ENCODE measurements at places on chromosomes 5 and 9.
A peak's percentile ranks its signal among the peaks of the same experiment; 100 is the strongest.

DNA sequence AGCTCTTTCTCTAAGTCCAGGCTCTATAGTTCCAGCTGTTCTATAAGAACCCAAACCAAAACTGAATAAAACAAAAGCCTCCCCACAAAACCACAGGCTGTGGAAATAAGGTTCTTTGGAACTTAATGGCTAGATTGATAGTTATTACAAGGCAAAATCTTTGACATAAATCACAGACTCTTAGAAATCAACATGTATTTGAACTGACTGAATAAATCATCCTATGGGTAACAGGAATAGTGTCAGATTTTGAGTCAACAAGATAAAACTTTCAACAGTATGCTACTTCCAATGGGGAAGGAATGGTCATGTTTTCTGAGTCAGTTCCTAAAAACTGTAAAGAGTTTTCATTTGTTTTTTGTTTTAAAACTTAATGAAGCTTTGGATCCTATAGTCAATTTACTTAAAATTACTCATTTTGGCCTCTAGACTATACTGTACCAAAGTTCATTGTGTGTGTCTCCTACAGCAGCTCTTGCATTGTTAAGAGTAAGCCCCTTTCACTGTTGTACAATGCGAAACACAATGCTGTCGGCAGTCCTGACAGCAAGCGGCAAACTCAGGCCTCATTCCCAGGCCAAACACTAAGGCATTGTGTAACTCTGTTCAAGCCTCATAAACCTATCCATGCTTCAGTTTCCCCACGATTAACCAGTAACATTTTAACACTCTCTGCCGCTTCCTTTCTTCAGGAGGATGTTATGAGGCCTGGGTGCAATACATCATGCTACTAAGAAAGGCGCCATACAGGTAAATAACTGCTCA is 134.1 kb downstream of the ARL15 start:
- DNase-seq: no peak

GRCh38 chr5:40141418-40141817 is 538.3 kb upstream of the PTGER4 start:
- DNase-seq: no peak

DNA sequence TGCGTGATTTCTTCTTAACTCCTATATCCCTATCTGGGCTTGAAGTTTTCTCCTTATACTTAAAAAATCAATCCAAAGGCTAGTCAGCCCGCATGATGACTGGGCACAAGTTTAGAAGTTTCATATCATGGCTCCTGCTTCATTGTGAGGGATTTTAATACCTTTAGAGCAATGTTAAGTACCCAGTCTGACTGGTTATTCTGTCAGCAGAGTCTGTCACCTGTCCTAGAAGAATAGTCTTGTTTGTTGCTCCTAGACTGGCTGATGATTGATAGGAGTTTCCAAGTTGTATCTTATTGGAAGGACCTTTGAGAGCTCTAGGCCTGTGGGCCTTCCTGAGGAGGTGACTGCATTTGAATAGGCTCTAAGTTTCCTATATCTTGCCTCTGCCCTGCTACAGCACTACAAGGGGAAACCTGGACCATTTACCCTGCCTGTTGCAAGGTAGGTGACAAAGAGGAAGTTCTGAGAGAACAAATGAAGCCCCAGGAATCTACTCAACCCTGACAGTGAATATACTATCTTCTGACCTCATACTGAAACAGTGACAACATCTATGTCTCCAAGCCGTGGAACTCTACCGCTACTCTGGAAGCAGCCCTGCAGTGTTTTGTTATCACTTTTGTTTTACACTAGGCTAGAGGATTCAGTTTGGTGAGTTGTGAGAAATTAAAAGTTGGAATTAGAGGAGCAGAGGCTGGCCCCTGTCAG is 66.5 kb downstream of the F2RL2 start:
- no peak for DNase-seq

- no peak for DNase-seq
These were observed 10.9 kb upstream of the ZDHHC11 start for GRCh38 chr5:861442-862366.

DNA sequence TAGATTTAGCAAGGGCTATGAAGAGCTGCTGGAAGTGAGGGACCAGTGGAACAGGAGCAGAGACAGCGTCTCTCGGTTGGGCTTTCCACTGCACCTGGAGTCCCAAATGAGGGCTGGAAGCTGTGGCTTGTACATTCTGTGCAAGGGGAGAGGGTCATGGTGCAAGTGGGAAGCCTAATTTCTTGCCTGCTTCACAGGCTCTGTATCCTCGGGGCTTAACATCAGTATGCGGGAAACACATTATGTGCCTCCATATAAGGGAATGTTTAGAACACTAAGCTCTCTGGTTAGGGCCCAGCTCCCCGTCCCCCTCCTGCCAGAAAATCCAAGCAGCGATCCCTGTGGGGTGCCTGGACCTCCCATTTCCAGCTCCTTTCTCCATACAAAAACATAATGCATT is 89.0 kb upstream of the NIPAL4 start:
- DNase-seq: no peak

- DNase-seq: no peak
These were observed 201.1 kb downstream of the EPB41L4A start for GRCh38 chr5:112217843-112218579.

- no peak for DNase-seq
These were observed 165.3 kb upstream of the SLC27A6 start for GRCh38 chr5:128799945-128800344.

- DNase-seq: no peak
These were observed 39.5 kb downstream of the SEMA6A start for GRCh38 chr5:116534964-116535651.

- no peak for DNase-seq
These were observed 753 bp downstream of the RPS6 start for GRCh38 chr9:19379283-19379682.

DNA sequence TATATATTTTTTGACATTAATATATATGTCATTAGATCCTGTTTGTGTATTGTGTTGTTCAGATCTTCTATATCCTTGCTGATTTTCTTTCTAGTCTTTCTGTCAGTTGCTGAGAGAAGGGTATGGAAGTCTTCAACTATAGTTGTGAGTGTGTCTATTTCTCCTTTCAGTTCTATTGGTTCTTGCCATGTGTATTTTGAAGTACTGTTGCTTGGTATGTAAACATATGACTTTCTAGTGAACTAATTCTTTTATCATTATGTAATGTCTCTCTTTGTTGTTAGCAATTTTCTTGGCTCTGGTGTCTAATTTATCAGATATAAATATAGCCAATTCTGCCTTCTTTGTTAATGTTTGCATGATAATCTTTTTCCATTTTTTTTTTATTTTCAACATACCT is 84.3 kb upstream of the CAST start:
- no peak for DNase-seq

- no peak for DNase-seq
These were observed at the start of gene HRCT1 for GRCh38 chr9:35905912-35906679. TSS of gene HRCT1 (plus strand) at chr9:35906202. CDS start at chr9:35906288, 86 bp downstream.

GRCh38 chr9:4855841-4856240 is 63.1 kb downstream of the RCL1 start:
- no peak for DNase-seq

GRCh38 chr9:106312906-106313305 is 550.1 kb upstream of the ZNF462 start:
- DNase-seq: no peak

GRCh38 chr9:28688172-28688571 is 1114.9 kb upstream of the C9orf72 start:
- DNase-seq: no peak

GRCh38 chr9:130565792-130566191 is 13.6 kb upstream of the FUBP3 start:
- DNase-seq: no peak

- peak; percentile 71 for DNase-seq
These were observed 32.7 kb downstream of the TMEFF1 start for GRCh38 chr9:100505564-100506159.

- DNase-seq: no peak
These were observed 638 bp downstream of the DIRAS2 start for GRCh38 chr9:90641884-90642487.

DNA sequence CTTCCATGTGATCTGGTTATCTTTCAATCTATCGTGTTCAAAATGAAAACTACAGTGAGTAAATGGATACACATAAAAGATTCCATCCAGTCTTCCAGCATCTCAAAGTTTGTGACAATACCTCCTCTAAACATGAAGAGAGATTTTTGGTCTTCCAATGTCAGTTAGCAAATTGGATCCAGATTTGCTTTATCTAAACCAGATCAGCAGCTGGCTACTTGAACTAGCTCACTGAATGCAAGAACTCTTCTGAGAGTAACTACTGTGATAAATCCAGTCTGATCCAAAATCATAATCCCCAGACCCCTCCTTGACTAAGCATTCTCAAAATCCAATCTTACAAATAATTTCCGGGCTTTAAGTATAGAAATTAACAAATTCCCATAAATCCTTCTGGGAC is 2177.9 kb upstream of the C9orf72 start:
- no peak for DNase-seq

- no peak for DNase-seq
These were observed 8.6 kb upstream of the TMEM250 start for GRCh38 chr9:136127313-136127712.

DNA sequence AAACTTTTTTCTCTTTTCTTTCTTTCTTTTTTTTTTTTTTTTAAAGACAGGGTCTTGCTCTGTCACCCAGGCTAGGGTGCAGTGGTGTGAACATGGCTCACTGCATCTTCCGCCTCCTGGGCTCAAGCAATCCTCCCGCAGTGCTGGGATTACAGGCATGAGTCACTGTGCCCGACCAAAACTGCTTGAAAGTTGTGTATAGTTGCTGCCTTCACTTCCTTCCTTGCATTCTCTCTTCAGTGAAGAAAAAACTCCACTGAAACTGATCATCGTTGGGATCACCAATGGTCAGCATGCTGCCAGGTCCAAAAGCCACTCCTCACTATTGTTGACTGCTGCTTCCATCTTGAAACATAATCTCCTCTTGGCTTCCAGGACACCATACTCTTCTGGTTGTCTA is 66.6 kb upstream of the CTNNA1 start:
- DNase-seq: no peak

DNA sequence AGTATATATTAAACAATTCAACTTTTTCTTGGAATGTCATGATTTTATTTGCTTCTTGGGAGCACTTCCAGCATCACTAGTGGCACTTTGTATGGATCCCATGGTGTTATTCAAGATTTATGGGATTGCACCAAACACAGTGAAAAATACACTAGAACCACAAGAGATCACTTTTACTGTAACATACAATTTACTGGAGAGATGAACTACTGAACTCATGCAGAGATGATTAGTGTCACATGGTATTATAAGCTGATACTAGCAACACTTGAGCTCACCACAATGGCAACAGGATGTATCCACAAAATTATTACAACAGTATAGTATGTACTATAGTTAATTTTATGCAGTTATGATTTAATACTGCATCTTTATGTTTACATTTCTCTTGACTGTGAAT is 16.3 kb upstream of the SLC36A2 start:
- no peak for DNase-seq

GRCh38 chr5:157280927-157281326 is 15.0 kb downstream of the CYFIP2 start:
- DNase-seq: no peak

DNA sequence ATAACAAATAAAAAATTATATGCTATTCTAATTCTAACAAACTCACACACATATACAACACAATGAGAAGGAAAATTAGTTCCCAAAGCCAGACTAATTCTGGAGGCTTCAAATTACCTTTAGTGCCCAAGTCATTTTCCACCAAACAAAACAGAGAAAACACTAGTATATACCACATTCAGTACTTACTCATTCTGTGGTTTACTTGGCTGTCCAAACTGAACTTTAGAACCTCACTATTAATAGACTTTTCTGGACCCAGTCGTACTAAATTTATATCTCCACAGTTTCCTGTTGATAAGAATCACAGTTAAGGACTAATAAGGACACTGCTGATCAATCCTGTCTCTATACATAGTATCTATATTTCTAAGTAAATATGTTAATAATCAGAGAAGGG is 66.4 kb downstream of the SETX start:
- no peak for DNase-seq

DNA sequence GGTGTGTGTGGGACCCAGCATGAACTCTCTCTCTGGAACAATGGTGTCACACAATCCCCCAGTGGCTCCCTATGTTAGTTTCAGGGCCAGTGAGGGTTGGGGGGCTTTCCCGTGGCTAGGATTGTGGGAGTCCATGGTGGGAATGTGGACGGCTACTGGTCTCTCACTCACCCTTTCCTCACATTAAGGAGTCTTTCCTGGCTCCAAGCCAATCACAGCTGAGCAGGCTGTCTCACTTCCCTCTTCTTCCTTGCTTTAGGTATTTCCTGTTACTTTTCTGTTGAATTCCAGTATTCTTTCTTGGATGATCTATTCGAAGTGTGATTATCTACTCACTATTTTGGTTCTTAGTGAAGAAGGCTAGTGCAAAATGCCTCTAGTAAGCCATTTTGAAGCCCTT is 324.4 kb upstream of the MPDZ start:
- DNase-seq: no peak

DNA sequence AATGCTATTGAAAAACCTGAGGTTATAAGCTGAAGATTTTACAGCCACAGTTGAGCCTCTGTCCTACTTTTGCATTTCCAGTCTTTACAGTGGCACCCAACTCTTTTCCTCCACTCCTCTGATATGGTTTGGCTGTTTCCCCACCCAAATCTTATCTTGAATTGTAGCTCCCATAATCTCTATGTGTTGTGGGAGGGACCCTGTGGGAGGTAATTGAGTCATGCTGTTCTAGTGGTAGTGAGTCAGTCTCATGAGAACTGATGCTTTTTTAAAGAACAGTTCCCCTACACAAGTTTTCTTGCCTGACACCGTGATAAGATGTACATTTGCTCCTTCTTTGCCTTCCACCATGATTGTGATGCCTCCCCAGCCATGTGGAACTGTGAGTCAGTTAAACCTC is 646.1 kb upstream of the SEMA6A start:
- no peak for DNase-seq

DNA sequence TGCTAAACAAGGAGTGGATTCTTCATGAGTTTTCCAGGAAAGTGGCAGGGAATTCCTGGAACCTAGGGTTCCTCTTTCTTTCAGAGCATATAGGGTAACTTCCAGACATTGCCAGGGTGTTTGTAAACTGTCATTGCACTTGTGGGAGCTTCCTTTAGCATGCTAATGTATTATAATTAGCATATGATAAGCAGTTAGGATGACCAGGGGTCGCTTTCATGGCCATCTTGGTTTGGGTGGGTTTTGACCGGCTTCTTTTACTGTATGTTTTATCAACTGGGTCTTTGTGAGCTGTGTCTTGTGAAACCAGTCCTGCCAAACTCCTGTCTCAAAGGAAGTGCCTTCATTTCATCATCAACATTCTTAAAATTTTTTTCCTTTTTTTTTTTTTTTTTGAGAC is 11.9 kb upstream of the MELK start:
- DNase-seq: no peak

DNA sequence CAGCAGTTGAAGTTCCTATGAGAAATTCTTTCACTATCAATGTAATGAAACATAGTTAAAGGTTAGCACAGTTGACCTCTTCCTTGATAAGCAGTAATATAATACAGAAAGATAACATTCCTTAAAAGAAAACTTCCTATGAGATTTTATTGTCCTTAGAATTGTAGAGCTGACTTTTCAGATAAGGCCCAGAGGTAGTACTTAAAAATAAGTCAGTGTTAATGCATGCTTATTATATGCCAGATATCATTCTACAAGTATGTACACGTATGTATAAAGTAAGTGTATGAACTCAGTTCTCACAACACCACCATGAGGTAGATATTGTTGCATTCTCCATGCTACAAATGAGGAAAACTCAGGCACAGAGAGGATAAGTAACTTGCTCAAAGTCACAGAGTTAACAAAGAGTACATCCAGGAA is 15.3 kb downstream of the AP3S1 start:
- no peak for DNase-seq
